ENCODE measurements at places on chromosomes 16 and 17.

GRCh38 chr16:89924925-89925307 is 1.8 kb downstream of the TUBB3 start:
- no peak for DNase-seq

DNA sequence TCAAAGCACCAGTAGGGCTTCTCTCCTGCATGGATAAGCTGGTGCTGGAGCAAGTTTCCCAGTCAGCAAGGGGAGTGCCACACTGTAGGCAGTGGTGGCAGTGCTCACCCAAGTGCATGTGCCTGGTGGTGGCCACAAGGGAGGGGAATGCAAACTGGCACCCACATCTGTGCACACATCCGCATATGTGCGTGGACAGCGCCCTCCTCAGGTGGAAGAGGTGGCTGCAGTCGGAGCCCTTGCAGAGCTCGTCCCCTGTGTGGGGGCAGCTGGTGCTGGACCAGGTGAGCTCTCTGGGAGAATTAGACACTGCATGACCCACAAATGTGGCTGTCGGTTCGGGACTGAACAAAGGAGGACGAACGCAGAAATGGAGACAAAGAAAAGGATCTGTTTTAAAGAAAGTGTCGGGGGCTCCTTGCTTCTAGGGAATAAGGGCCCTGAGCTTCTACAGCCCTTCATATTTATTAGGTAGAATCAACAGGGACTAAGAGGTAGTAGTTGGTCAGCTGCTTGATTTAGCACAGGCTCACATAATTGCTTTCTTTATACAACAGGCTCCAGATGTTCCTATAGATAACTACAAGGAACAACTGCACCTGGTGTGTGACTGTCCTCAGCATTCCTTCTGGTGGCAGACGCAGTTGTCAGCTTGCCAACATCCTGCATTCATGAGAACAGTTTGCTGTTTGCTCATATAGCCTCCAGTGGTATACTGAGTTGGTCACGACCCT is 5.3 kb upstream of the ZNF689 start:
- DNase-seq, result peak; percentile 20

GRCh38 chr16:1877804-1878203 is 5.8 kb upstream of the MEIOB start:
- DNase-seq, result no peak

DNA sequence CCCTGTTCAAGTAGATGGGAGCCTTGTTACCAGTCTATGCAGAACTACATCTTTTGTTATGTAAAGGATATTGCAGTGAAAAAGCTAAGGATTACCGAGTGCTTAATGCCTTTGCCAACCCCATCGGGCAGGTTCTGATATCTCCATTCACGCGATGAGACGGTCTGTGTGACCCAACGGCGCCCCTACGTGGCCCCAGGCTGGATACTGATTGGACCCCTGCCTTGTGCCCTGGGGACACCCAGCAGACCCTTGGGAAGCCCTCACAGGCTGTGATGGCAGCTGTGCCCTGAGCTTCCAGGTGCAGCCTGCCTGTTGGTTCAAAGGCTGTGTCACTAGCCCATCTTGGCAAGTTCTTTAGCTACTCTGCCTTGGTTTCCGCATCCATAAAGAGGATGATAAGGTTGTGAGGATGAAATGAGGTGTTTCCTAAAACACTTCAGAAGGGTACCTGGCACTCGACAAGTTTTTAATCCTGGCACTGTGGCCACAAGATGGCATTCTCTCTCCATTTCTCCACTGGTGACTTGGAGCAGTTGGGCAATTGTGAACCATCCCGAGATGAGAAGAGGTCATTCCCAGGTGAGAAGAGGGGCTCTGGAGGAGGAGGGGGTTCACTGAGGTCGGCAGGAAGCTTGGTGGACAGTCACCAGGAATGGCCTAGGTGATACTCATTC is 33.6 kb downstream of the HAPSTR1 start:
- DNase-seq, result no peak

- peak; percentile 13 for DNase-seq
Observed at GRCh38 chr17:42067371-42068091, 17.1 kb upstream of the C17orf113 start.

DNA sequence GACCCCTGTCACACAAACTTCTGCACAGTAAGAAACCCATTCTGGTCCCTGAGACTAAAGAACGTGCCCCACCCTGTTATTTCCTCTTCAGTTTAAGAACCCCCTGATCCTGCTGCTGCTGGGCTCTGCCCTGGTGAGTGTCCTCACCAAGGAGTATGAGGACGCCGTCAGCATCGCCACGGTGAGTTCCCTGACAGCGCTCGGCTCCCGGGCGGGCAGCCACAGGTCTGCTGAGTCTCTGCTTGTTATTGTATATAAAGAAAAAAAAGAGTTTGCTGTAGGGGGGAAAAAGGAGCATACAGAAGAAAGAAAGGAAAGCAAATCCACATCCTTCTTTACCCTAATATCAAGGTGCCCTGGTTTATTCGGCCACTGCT is 40.0 kb downstream of the ATP2C2 start:
- no peak for DNase-seq

DNA sequence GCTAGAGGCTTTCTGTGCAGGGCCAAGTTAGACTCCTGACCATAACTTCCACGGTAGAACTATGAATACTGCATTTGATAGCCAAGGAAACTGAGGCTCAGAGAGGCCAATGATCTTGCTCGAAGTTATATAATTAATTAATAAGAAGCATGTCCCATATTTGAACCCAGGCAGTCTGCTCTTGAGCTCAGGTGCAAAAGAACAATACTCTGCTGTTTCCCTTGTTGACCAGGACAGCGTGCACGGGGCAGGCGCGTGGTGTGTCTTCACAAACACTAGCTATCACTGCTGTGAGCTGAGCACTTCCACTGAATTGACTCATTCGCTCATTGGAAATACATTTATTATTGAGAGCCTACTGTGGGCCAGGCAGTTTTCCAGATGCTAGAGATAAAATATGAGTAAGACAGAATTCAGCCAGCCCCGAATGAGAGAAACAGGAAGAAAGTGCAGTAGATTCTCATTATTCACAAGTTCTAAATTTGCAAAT is 1.6 kb downstream of the CHD9 start:
- DNase-seq, result no peak

DNA sequence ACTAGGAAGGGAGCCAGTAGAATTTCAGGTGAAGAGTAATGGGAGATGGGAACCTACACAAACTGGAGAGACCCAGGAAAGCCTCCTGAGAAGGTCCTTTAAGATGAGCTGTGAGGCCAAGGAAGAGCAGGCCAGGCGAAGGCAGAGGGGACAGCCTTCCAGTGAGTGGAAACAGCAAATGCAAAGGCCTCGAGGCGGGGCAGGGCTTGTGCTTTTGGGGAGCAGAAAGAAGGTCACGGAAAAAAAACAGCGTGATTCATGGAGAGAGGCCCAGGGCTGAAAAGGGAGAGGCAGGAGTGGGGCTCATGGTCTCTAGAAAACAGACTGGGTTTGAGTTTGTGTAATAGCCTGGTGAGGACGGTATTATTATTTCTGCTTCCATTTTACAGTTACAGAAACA is 386.5 kb upstream of the ASIC2 start:
- no peak for DNase-seq

Measured in NCI-H1092 treated with DMSO at 0.1 percent for 48 hours (cell line).